ENCODE measurements at places on chromosomes 12 and 14.

- no peak for DNase-seq
These were observed 45.3 kb downstream of the WASHC3 start for GRCh38 chr12:102016472-102016871.

GRCh38 chr12:50734409-50735263 lies 29.3 kb upstream of the ATF1 start:
- no peak for DNase-seq

GRCh38 chr12:119870457-119870856 lies 6.7 kb downstream of the CIT start:
- DNase-seq, result no peak

DNA sequence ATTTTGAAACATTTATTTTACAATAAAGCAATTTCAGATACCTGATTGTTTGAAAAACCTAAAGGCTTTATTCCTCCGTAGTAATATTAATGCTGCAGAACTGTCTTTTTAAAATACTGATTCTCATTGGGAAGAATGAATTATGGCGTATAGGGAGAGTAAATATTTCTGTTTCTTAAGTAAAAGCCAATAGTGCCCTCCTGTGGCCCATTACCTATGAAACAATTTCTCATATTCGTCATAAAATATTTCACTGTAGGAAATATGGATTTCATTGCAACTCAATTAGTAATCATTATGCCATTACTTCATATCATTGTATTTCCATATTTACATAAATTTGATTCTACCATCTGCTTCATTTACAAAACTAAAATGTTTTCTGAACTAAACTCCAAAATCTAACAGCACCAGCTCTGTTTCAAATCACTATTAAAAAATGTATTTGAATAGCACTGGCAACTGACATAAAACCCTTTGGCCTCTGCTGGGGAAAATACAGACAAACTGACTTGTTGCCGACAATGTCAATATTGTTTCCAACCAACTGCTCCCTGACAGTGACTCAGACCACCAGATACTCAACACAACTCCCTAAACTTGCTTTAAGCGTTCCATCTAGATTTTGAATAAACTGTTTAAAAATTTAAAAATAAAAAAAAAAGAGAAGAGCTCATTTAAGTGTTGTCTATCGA lies 290.3 kb downstream of the NAV3 start:
- peak; percentile 13 for DNase-seq

DNA sequence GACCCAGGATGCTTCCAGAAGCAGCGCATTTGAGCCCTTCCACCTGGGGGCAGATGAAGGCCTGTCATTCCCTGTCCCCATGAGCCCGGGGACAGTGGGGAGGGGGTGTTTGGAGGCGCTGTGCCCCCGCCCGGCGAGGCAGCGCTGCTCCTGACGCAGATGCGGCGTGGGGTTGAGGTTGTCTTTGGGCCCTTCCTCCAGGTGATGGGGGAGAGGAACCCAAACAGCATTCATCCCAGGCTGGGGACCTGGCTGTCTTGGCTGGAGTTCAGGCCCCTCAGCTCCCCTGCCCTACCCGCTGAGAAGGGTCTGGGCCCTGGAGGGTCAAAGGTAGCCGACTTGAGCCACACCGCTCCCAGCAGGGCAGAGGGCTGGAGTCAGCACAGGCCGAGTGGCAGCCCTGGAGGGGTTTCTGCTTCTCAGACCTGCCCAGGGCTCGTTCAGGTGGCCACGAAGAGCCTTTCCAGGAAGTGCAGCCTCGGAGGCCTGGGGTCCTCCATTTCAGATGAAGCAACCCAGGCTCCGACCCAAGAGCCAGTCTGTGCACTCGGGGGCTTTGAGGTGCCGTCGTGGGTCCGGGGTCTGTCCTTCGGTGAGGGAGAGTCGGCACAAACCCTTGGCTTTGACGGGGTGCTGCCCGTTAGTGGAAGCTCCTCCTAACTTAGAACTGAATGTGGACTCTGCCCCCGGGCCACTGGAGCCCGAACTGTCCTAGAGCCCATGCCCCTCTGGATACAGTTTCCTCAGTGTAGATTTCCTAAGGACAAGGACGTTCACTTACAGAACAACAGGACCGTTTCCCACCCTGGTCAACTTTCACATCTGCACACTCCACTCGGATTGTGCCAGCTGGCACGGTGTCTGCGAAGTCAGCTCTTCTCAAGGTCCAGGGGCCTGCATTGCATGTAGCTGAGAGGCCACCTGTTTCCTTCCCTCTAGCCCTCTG lies 16.1 kb downstream of the ACADS start:
- no peak for DNase-seq

GRCh38 chr12:12099102-12099501 lies 28.4 kb downstream of the BCL2L14 start:
- no peak for DNase-seq

- no peak for DNase-seq
These were observed 116.4 kb downstream of the PRICKLE1 start for GRCh38 chr12:42473130-42473529.

GRCh38 chr12:104636496-104636895 lies 179.7 kb downstream of the CHST11 start:
- no peak for DNase-seq

DNA sequence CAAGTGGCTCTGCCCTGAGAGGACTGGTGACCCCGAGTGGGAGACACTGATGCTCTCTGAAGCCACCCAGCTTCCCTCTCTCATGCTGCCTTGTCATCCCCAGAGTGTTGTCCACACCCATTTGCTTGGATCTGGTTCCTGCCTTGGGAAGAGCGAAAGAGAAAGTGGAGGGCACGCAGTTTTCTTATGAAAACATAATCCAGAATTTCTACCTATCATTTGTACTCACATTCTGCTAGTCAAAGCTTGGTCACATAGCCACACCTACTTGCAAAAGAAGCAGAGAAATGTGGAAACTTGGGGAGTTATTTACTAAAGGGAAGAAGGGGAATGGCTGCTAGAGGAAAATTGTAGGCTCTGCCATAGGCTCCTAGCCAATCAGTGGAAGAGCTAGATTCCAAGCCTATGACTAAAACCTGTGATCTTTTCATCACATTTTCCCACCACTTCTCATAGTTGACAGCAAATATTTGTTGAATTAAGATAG lies 326.3 kb downstream of the ZFP36L1 start:
- DNase-seq, result no peak

DNA sequence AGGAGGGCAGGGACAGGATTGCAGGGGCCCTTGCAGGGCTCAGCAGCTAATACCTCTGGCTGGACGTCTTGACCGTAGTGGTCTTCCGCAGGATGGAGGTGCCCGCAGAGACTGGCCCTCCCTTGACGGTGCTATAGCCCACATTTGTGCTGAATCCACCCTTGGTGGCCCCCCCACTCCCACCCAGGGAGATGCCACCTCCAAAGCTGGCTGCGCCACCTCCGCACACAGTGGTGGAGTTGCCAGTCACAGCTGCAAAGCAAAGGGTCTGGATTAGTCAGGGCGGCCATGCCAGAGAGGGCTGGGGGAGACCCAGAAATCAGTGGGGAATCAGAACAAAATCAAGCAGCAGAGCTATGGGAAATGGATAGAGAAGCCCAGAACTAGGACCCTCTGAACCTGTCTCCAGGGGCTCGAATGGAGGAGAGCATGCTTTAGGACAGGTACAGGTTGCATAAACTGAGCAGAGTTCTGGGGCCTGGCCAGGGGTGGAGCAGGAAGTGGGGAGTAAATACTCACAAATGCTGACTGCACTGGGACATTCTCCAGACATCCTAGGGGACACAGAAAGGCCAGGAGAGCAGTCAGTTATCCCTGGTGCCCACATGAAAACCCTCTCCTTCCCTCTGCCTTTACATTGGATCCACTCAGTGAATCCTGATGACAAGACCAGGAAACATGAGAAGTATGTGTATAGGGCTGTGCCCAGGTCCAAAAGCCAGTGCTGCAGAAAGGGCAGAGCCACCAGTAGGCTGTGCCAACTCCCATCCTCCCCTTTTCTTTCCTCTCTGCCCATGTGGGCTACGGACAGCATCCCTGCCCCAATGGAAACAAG lies 8.1 kb upstream of the KRT4 start:
- DNase-seq, result no peak

- DNase-seq, result no peak
These were observed 420.2 kb upstream of the TMTC1 start for GRCh38 chr12:30203981-30204380.

DNA sequence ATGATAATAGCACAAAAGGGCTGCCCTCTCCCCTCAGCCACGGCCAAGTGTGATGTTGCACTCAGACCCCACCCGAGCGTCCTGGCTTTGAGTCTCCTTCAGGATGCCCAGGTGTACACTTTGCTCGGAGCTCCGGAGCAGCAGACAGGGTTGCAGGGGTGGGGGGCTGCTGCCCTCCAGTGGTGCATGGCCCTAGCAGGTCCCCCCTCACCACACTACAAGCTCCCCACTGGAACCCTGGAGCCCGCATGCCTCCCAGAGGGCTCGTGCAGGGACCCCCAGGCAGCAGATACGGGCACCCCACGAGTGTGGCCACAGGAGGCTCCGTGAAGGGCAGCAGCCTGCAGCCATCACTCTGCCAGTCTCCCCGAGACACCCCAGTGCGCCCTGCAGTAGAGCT lies 69.9 kb upstream of the C14orf180 start:
- no peak for DNase-seq

DNA sequence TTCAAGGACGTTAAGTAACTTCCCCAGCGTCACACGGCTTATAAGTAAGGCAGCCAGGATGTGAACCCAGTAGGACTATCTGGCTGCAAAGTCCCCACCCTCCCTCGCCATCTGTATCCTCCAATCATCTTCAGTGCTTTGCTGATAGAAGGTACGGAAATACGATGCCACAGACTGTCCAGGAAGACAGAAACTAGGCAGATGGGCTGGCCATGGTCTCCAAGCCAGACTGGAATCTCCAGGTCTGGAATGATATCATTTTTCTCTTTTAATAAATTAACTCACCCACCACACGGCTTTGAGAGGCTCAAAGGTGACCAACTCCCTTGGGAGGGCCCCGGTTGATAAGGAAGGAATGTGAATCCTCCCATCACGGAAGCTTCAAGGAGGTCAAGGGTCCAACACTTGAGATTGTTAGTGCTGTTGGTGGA lies 16.3 kb upstream of the BDKRB1 start:
- no peak for DNase-seq

GRCh38 chr14:75857199-75857598 lies 124.6 kb downstream of the TGFB3 start:
- no peak for DNase-seq

DNA sequence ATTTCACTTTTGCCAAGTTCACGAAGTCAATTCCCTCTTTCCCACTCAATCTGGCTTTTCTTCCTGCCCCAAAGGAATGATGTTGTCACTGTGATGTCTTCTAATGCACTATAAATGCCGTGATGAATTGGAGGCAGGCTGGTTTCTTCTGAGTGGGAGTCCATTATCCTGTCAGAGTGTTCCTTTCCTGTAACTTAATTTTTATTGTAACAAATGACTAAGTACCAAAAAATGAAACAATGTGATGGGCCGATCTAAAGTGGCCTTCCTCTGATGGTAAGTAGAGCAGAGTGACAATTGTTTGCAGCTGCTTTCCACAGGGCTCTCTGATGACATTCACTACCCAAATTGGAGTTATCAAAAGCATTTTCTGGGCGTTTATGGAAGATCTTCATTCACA lies 22.2 kb downstream of the TMEM30B start:
- DNase-seq, result no peak

DNA sequence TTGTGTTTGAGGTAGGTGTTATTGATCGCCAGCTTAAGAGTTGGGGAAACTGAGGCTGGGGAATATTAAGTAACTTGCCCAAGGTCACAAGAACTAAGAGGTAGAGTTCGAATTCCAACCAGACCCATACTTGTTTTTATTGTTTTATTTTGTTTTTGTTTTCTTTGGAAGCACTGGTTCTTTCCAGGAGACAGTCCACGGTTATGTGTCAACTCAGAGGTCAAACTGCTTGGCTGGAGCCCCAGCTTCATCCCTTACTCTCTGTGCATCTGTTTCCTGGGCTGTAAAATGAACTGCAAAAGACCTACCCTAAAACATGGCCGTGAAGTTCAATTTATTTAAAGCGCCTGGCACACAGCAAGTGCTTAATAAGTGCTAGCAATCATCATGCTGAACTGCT lies 74.4 kb upstream of the MAP1LC3B2 start:
- no peak for DNase-seq

DNA sequence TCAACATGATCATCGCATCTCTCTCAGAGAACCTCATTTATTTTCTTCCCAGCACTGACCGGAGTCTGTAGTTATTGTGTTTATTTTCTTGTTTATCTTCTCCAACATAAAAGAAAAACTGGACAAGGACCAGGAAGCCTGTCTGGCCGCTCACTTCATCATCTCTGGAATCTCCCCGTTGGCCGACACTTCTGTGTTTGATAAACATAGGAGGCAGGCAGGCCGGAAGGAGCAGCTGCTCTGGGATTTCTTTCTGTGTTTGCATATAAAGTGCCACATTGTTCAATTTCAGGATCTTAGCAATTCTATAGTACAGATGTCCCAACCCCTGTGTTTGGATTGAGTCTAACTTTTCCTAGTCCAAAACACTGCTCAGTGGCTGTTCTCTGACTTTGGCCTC lies 53.3 kb downstream of the ACACB start:
- no peak for DNase-seq

DNA sequence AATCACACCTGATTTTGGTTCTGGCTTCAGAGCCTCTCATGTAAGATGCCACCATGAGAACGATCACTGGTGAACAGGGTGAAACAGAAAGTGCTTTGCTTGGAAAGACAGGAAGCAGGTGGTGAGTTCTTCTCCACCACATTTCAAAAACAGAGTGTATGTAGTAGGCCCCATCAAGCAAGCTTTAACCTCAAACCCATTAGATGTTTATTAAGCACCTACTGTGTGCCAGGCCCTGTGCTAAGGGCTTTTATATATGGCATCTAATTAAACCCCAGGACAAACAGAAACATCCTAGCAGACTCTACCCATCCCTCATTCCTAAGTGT lies 47.8 kb upstream of the MED13L start:
- no peak for DNase-seq

GRCh38 chr14:64891173-64891838 lies 11.6 kb upstream of the SPTB start:
- no peak for DNase-seq

GRCh38 chr14:49363821-49364751 lies 222.1 kb downstream of the RPS29 start:
- DNase-seq, result no peak

DNA sequence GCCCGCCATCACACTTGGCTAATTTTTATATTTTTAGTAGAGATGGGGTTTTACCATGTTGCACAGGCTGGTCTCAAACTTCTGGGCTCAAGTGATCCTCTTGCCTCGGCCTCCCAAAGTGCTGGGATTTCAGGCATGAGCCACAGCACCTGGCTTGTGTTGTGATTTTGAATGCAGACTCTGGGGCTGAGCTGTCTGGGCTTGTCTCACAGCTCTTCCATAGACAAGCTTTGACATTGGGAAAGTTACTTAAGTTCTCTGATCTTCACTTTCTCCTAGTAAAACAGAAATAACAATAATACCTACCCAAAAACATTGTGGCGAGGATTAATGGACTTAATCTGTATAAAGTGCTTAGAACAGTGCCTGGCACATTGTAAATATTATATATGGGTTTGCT lies 36.0 kb downstream of the TMBIM6 start:
- no peak for DNase-seq

GRCh38 chr12:105613887-105614286 lies 283.4 kb downstream of the C12orf75 start:
- DNase-seq, result no peak

Data from brain pericyte (primary cell).